Astrocyte of the spinal cord (primary cell): ENCODE measurements at places on chromosomes 4 and X.
A peak's percentile ranks its signal among the peaks of the same experiment; 100 is the strongest.

- DNase-seq: peak; percentile 83
Observed at GRCh38 chr4:153137159-153137558, 67.1 kb upstream of the TRIM2 start.

DNA sequence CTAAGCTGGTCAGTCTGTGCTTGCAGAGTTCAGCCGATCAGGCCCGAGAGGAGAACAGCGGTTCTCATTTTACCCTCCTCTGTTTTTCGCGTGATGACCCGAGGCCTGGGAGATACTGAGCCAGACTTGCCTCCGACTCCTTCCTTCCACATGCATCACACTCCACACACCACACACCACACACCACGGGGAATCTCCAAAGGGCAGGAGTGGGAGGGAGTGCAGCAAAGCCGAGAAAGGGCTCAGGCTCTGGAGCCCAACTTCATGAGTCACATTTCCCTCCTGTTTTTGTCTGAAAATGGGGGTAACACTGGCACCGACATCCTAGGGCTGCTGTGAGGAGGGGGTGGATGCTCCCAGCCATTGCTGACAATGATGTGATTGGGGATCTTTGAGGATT lies 38.9 kb downstream of the TKTL1 start:
- no peak for DNase-seq

GRCh38 chrX:40189637-40190036 lies 91.9 kb upstream of the BCOR start:
- no peak for DNase-seq

GRCh38 chrX:15507005-15507404 lies 6.4 kb downstream of the BMX start:
- DNase-seq: no peak

GRCh38 chr4:169251291-169252235 lies 19.2 kb downstream of the SH3RF1 start:
- DNase-seq: peak; percentile 33

DNA sequence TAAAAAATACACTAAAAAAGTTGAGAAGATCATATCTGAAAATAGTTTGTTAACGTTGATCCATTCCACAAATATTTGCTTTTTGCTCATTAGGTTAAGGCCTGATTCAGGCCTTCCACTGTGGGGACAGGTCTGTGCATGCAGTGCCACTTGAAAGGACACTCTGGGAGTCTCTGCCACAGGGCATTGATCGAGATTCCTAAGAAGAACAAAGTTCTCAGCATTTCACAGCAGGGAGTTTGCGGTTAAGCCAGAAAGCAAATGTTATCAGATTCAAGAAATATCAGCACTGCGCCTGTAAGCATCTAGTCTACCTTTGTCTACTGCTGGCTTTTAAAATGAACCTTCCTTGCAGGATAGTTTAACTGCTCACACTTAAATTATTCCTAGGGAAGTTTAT lies 62.2 kb upstream of the TNIP3 start:
- DNase-seq: peak; percentile 10

DNA sequence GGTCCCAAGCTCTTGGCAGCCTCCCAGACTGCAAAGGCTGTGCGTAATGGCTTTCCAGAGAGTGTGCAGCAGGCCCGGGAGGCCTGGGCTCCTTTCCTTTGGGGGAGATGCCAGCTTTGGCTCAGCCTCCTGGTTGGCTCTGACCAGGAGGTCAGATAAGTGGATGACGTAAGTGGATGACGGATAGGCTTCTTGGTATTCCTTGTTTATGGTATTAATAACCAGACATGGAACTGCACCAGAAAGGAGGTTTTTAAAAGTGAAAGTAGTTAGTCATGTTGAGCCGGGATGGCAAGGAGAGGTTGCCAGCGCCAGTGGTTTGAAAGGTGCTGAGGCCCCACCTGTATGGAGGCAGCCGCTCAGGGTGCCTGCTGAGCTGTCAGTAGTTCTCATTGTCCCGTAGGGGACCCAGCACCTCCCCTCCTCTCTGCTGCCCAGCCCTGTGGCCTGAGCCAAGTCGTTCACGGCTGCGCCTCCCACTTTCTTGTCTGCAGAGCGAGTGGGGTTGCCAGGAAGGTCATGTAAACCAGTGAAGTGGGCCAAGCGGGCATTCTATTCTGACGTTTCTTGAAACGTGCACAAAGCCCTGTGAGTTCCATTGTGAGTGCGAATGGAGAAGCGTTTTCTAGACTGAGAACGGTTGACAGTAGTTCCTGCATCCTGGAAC lies 28.7 kb upstream of the STOX2 start:
- peak; percentile 87 for DNase-seq

DNA sequence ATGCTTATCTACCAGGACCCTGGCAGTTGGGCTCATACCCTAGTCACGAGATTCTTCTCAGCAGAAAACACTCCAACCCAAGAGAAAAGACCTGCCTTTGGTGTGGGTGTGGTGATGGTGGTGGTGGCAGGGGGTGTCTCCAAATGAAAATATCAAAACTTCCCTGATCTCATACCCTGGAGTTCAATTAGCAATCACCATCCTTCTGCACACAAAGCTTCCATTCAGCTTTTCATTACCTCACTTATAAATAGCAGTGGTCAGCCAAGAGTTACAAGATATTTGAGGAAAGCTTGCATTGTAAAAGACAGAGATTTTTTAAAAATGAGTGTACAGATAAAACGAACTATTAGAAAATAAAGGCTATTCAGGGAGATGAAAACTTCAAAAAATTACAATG lies 580.8 kb upstream of the MAGEB2 start:
- DNase-seq: peak; percentile 17

DNA sequence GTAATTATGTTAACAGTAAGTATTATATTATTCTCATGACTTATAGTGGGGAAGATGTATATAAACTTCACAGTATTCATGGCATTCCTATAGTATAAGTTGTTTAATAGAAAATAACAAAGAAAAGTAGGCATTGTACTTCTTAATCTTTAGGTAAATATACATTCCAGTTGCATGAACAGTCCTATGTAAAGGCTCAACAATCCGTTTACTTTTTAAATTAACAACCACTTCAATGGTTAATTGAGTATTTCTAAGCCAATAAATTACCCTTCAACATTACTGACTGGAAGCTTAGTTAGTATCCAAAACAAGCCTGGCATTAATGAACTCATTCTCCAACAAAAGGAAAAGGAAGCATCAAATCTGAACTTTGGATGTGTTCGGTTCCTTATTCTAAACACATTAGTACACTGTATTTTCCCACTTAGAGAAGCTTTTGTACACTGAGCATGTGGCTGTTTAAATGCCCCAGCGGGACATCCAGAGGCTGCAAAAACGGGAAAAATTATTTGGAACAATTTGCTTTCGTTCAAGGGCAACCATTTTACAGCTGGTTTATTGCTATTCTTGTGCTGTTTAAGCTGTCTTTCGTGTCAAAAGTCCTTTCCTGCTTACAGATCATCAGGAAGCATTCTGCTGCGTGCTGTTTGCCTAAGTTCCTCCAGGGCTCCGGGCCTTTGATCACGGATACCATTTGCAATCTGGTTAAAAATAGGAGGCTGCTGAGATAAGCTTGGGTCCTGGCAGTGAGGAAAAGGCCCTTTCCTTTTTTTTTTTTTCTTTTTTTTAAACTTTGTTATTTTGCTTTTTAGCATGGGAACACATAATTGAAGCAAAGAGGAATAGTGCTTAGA lies 460.3 kb downstream of the SPRY1 start:
- DNase-seq: peak; percentile 51

DNA sequence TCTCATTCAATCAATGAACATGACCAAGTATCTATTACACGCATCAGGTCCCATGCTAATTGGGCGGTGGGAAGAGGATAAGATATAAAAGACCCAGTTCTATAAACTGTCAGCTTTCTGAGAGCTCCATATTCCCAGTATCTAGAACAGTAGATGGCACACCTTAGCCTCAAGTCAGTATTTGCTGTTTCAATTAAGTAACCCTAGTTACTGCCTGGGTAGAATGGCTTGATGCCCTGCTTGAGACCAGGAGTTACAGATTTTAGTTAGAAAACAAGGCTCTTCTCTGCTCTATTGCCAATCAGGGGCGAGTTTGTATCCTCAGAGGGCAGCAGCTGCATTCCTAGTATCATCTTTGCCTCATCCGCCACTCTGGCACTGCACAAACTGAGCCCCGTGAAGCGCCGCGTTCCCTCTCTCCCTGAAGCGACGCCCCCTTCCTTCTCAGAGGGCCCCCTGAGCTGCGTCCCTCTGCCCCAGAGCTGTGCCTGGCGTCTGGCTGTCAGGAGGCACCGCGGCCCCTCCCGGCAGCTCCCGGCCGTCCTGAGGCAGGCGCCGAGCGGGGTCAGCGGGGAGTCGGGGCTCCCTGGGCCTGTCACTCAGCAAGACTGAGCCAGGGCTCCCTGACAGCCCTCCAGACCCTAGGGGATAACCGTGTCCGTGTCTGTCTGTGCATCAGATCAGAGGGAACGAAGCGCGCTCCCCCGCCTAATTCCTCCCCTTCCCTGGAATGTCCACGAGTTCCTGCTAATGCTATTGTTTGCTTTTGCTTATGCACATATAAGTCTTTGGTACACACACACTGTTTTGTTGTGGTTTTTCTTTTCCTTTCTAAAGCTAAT lies 212.4 kb upstream of the TTC29 start:
- peak; percentile 51 for DNase-seq

DNA sequence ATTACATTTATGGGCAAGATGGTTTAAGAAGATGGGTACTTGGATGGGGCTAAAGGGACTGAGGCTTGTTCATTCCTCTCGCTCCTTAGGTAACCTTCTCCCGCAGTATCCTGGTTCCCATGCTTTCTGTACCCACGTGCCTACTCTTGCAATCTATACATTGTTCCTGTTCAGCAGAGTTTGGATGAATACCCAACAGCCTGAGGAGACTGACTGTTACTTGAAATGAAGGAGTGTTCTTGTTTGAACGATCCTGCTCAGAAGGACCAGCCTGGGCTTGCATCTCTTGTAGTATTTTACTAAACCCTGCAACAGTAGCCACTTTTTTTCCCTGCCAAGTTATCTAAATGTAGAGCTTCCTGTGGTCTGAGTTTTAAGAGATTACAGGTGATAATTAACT lies 33.7 kb upstream of the ADH6 start:
- no peak for DNase-seq

DNA sequence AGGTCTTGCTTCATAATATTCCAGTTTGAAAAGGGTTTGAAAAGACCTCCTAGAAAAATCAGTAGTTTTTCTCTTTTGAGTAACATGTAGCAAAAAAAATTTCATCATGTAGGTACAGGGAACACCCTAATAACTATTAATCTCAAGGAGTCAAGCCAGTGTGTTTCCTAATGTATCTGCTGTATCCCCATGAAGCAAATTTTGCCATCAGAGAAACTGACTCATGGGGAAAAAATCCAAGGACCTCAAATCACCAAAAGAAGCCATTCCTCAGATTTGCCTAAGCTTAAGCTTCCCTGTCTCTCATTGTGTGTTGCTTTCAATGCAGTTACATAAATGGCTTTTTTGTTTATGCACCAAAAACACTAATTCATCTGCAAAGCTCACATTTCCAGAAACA lies 29.7 kb downstream of the F9 start:
- peak; percentile 18 for DNase-seq

GRCh38 chrX:34612036-34612435 lies 45.0 kb downstream of the TMEM47 start:
- DNase-seq: no peak

DNA sequence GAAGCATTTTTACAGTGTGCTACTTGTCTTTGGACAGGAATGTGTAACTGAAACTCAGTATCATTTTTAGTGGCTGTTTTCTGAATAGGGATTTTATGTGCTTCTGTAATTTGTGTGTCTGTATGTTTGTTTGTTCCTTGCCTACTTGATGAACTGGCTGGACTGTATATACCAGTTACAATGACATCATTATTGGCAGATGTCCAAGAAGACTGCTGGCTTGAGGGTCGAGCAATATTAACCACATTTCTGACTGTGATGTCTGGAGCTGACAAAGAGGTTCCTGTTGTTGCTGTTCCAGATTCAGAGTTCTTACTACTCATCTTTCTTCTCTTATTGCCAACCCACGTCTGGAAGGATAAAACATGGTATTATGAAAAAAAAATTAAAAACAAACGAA lies 33.0 kb downstream of the HDX start:
- DNase-seq: peak; percentile 53

- DNase-seq: no peak
Observed at GRCh38 chr4:25487155-25487554, 110.1 kb downstream of the ANAPC4 start.

GRCh38 chrX:122512561-122513072 lies 671.5 kb upstream of the GRIA3 start:
- DNase-seq: no peak

DNA sequence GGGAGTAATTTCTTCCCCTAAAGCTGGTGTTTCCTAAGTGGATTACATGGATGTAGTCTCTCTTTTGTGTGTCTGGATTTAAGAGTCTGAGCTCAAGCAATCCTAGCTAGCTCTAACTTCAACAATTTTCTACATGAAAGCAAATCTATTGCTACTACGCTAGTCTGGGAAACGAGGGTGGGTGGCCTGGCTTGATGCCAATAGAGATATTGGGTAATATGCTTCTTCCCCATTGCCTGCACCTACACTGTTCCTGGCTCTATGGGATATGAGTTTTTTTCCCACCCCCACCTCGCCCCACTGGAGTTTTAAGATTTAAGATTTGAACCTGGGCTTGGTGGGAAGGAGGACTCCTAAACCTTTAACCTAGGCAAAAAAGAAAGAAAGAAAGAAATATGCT lies 158.8 kb downstream of the RBM46 start:
- no peak for DNase-seq

GRCh38 chr4:113256946-113257345 lies 207.5 kb downstream of the ANK2 start:
- DNase-seq: no peak

GRCh38 chr4:168634276-168634802 lies 137.5 kb downstream of the PALLD start:
- DNase-seq: peak; percentile 99

DNA sequence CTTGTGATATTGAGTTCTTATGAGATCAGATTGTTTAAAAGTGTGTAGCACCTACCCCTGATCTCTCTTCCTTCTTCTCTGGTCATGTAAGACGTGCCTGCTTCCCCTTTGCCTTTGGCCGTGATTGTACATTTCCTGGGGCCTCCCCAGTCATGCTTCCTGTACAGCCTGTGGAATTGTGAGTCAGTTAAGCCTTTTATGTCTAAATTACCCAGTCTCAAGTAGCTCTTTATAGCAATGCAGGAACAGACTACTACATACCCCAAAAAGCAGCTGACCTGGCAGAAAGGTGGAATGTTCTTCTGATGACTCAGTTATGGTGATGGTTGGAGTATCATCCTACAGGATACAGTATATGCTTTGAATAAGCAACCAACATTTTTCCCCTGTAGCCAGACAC lies 11.4 kb upstream of the MCUB start:
- peak; percentile 88 for DNase-seq

GRCh38 chrX:30822764-30823163 lies 66.3 kb downstream of the TAB3 start:
- no peak for DNase-seq

- DNase-seq: no peak
Observed at GRCh38 chrX:3584415-3584996, 128.9 kb downstream of the PRKX start.
